ENCODE measurements at places on chromosomes 12 and 14.
A peak's percentile ranks its signal among the peaks of the same experiment; 100 is the strongest.

- no peak for DNase-seq
Measured at GRCh38 chr14:76516884-76517283, 140.9 kb downstream of the ESRRB start.

DNA sequence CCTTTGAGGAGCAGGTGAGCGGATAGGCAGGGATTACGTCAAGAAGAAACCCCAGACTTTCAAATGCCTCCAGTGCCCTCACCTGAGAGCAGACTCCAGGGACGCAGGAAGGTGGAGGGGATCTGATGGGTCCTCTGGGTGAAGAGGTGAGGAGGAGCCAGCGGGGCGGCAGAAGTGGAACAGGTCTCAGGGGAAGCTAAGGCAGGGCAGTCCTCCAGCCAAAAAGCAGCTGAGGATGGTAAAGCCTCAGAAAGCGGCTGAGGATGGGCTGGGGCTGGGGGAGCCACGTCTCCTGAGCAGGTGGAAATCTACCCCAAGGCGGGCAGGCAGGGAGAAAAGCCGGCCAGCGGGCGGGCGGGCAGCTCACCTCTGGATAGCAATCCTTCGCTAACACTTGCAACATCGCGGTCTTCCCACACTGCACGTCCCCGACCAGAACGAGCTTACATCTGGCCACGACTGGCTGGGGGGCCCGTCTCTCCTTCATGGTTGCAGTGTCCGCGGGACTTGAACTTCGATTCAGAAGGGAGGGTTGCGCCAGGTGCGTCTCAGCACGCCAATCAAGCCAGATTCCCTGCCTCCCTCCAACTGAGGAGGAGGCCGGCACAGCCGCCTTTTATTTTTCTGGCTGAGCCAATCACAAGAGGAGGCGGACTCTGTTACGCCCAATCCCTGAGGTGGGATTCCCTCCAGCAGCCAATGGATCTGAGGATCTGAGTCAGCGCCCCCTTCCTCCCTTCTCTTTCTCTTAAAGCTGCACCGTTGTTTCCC, at the start of gene RND1:
Gene RND1 (minus strand): TSS at position 590 of the 771 bp plus-strand sequence. CDS start 103 bp downstream, at position 487.
- peak; percentile 92 for DNase-seq

- no peak for DNase-seq
Measured at GRCh38 chr14:36021591-36022320, 154.8 kb downstream of the PTCSC3 start.

- no peak for DNase-seq
Measured at GRCh38 chr14:71589609-71590008, 342.6 kb upstream of the RGS6 start.

DNA sequence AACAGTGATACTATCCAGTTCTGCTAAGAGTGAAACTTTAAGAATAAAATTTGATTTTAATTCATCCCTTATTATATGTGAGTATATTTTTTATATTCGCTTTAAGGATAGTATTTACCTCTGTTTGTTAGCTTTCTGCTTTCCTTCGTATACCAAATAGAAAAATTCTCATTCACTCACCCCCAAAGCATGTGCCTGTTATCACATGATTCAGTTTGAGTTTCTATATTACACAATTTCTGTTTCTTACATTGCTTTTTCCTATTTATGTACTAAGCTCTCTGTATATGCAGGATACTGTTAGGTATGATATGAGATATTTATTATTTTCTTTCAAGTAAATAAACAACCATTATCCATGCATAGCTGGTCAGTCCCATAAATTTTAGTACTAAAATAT, 275.2 kb downstream of the FBXL14 start:
- DNase-seq: peak; percentile 28

- DNase-seq: peak; percentile 88
Measured at GRCh38 chr12:54379398-54380201, 4.9 kb downstream of the ZNF385A start.

- no peak for DNase-seq
Measured at GRCh38 chr12:4909410-4909733, 333 bp upstream of the KCNA1 start.

GRCh38 chr12:28611115-28611435, 420.8 kb downstream of the CCDC91 start:
- peak; percentile 77 for DNase-seq

GRCh38 chr12:121224591-121224990, 14.7 kb downstream of the P2RX4 start:
- DNase-seq: no peak

DNA sequence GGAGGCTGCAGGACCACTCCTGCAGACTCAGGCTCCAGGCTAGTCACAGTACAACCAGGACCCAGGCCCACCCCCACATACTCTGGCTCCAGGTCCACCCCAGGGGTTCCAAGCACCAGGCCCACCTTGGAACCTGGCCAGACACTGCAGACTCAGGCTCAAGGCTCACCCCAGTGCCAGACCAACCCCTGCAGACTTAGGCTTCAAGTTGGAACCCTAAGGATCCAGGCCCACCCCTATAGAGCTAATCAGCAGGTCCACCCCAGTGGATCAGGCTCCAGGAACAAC, 8.8 kb downstream of the WASHC3 start:
- DNase-seq: no peak

- peak; percentile 95 for DNase-seq
Measured at GRCh38 chr14:63893701-63894458, 41.1 kb downstream of the SYNE2 start.

GRCh38 chr14:99321955-99322730, 50.1 kb upstream of the BCL11B start:
- no peak for DNase-seq

DNA sequence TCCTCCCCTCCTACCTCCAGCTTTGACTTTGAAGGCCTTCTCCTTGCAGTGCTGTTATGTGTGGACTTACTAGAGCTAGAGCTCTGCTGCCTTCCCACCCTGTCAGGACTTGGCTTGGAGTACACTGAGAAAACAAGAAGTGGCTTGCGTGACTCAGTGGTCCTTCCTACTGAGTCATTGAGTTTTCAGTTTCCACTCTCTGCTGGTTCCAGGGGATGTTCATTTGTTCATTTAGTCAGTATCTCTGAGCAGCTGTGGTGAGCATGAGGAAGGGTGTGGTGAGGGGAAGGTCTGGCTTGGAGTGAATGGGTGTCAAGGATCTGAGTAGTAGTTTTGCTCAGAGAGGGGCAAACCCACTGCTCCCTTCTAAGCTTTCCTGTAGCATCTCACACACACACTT, 17.2 kb upstream of the ELK3 start:
- DNase-seq: peak; percentile 49

- no peak for DNase-seq
Measured at GRCh38 chr14:81594012-81594411, 60.4 kb upstream of the SEL1L start.

DNA sequence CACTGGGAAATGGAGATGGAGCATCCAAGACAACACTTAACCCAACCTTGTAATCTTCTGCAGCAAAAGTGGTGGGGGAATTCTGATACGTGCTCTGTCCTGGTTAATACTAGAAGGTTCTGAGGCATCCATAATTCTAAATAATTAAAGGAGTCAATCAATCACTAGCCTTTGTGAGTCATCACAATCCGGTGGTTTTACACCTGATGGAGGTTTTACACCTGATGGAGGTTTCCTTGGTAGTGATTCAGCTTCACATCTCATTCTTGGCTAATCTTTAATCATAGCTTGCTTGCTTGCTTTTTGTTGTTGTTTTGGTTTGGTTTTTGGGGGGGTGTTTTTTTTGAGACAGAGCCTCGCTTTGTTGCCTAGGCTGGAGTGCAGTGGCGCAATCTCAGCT, 343.4 kb downstream of the DPF3 start:
- DNase-seq: no peak

GRCh38 chr12:131116468-131117117, 162.9 kb downstream of the ADGRD1 start:
- peak; percentile 46 for DNase-seq

DNA sequence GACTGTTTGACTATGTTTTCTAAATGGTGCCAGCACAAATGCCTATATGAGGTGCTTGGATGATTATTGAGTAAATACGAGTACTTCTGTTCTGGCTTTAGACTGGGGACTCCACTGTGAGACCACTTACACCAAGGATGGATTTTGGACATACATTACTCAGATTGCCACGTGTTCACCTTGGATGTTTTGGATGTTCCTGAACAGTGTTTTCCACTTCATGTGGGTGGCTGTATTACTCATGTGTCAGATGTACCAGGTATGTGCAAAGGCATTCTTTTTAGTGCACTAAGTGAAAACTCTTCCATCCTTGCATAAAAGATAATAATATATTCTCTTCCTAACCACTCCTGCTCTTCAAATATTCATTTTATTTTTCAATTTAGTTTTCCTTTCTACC, 30.7 kb downstream of the CSRP2 start:
- no peak for DNase-seq

DNA sequence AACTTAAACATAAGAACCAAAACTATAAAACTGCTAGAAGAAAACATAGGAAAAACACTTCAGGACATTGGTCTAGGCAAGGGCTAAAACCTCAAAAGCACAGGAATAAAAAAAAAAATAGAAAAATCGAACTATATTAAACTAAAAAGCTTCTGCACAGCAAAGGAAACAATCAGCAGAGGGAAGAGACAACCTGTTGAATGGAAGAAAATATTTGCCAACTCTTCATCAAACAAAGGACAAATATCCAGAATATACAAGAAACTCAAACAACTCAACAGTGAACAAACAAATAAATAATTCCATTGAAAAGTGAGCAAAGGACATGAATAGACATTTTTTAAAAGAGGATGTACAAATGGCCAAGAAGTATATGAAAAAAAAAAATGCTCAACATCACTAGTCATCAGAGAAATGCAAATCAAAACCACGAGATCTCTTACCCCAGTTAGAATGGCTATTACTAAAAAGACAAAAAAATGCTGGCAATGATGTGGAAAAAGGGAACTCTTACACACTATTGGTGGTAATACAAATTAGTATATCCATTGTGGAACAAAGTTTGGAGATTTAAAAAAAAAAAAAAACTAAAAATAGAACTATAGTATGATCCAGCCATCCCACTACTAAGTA, 152.0 kb downstream of the NDUFA12 start:
- DNase-seq: no peak

- peak; percentile 22 for DNase-seq
Measured at GRCh38 chr14:76375947-76376404, at the start of gene ESRRB. Gene ESRRB, plus strand, starts transcription at chr14:76376137. Its CDS starts 265 bp downstream, at chr14:76376402.

- no peak for DNase-seq
Measured at GRCh38 chr12:92661269-92661668, 41.5 kb upstream of the PLEKHG7 start.

GRCh38 chr12:9636150-9636850, 28.6 kb upstream of the KLRB1 start:
- no peak for DNase-seq

DNA sequence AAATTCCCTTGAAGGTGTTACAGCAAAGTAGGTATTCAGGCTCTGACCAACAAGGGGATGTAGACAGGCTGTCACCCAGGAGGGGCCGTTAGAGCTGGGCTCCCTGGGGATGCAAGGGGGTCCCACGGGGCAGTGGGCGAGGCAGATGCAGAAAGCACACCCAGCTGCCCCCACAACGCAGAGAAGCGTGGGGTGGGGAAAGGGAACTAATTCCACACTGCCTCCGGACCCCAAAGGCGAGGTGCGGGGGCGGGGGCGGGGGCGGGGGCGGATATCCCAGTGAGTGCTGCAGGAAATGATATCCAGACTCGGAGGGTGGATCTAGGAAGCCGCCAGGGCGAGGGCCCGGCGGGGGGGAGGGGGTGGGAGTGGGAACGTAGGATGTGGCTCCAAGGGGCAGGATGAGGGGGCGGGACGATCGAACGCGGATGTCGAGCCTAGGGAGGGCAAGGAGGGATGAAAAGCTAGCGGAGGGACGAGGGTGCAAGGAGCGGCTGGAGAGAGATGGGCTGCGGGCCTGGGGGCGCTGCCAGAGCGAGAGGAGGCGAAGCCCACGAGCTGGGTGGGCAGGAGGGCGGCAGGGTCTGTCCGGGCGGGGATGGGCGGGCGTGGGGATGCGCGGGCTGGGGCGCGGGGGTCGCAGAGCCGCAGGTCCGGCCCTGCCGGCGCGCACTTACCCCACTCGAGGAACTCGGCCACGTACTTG, 874 bp downstream of the CDC42BPB start:
- DNase-seq: peak; percentile 85

GRCh38 chr12:116674643-116675183, 63.2 kb downstream of the SPRING1 start:
- no peak for DNase-seq

- DNase-seq: no peak
Measured at GRCh38 chr12:76544601-76545261, 14.8 kb downstream of the OSBPL8 start.

DNA sequence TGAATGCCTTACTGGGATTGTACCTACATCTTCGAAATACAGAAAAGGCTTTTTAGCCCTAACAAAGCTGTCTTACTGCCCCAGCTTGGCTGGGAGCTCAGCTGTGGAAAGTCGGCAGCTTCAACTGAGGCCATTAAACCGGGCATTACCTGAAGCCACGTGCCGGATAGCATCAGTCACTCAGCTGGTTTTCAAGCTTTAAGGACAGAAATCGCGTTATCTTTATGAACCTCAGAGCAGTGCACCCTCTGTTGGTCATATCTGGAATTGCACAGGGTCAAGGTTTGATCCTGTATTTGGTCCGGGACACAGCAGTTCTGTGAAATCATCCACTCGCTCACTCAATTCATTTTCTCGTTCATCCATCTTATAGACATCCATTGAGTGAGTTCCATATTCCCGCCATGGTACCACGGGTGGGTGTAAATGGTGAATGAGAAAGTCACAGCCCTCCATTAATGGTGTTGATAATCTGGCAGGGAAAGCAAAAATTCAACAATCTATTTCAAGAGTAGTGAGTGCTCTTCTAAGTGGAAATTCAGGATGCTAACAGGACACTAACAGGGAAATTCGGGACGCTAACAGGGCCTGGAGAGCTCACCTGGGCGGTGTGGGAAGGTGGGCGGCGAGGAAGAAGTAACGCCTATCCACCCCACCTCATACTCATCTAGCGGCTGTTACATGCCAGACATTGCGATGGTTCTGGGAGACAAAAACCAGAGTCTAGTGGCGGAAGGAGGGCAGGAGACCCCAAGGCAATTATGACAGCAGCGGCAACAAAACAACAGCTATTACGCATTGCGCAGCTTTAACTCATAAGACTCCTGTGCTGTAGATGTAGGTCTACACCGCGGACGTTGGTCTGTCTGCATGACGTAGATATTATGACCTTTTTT, 60.6 kb upstream of the TCL1A start:
- DNase-seq: peak; percentile 49

GRCh38 chr14:104999361-104999760, 13.8 kb downstream of the CLBA1 start:
- no peak for DNase-seq

- peak; percentile 76 for DNase-seq
Measured at GRCh38 chr14:54175298-54175942, 218.8 kb upstream of the BMP4 start.

- DNase-seq: no peak
Measured at GRCh38 chr12:46910830-46911229, 85.0 kb upstream of the SLC38A4 start.

DNA sequence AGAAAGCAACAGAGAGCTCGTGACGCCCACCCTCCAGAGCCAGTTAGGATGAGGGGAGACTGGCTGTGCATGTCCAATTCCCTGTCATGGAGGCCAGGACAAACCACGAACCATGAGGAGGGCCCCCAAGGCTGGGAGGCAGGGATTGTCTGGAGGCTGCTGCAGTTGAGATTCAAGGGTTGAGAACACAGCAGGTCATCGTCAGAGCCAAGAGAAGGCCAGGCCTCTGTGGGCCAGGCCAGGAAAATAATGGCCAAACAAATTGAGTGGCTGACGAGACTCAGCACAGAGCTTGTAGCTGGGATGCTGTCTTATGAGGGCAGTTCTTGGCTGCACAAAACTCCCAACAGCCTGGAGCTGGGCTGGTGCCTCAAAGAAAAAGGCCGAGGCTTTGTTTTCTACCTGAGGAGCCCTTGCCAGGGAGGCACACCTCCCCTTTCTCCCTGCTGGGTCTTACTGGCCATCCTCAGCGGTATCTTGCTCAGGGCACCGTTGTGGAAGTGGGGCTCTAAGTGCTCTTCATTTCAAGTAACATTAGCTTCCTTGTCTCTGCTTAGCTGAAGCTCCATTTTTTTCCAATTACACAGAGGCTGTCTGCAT, 665.9 kb downstream of the BCL11B start:
- no peak for DNase-seq
